ENCODE measurements at places on chromosomes 12 and 14.

- no peak for DNase-seq
Observed at GRCh38 chr12:131636266-131636665, 74.6 kb upstream of the SFSWAP start.

GRCh38 chr12:40153432-40153831, 47.6 kb upstream of the SLC2A13 start:
- DNase-seq = peak; percentile 79

- no peak for DNase-seq
Observed at GRCh38 chr14:32197919-32198318, 3.9 kb upstream of the RNU6-7 start.

DNA sequence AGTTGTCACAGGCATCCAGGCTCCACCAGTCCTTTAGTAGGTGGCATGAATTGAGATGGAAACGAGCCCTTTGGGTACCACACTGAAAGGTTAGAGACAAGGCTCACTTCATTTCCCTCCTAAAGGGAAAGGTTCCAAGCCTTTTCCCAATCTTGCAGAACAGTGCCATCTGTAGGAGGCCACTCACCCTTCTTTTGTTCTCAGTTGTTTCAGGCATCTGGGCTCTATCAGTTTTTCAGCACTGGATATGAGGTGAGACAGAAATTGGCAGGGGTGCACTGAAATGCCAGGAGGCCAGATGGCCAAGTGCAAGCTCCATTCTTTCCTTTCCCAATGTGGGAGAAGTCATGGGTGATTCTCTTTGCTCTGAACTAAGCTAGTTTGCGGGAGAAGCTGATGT, 15.2 kb downstream of the FBXO33 start:
- DNase-seq = no peak

- DNase-seq = no peak
Observed at GRCh38 chr12:127542931-127543330, 724.0 kb upstream of the TMEM132C start.

GRCh38 chr14:35551081-35551480, 17.1 kb downstream of the INSM2 start:
- no peak for DNase-seq

- DNase-seq = no peak
Observed at GRCh38 chr12:108551535-108551934, 9.4 kb downstream of the SART3 start.

GRCh38 chr14:79583738-79584408, 627.4 kb downstream of the DIO2 start:
- DNase-seq = no peak

DNA sequence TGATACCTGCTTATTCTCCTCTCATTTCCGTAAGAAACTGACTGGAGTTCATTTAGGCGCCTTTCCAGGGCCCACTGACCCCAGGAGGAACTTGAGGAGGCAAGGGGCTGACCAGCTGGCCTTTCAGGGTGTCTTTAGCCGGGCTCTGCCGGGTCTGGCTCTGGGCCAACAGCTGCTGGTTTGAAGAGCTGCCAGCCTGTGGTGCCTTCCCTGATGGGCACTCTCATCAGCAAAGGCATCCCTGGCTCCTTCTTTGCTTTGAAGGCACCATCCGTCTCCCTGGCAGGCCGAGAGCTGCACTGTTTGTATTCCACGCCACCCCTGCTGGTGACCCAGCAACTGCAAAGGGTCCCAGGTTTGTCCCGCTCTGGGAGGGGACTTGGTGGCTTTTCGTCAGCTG, 42.0 kb downstream of the IQSEC3 start:
- DNase-seq = no peak

DNA sequence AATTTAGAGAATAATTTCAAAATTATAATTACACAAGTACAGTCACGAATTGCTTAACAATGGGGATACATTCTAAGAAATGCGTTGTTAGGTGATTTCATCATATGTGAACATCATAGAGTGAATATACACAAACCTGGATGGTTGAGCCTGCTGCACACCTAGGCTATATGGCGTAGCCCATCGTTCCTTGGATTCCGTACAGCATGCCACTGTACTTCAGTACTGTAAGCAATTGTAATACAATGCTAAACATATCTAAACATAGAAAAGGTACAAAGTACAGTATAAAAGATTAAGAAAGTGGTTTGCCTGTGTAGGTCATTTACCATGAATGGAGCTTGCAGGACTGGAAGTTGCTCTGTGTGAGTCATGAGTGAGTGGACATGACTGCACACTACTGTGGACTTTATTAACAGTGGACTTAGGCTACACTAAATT, 286.2 kb downstream of the CACNA1C start:
- peak; percentile 74 for DNase-seq

GRCh38 chr12:101019667-101020066, 190.4 kb downstream of the SLC5A8 start:
- no peak for DNase-seq

GRCh38 chr12:97967831-97968230, 505.2 kb downstream of the RMST start:
- DNase-seq = no peak

DNA sequence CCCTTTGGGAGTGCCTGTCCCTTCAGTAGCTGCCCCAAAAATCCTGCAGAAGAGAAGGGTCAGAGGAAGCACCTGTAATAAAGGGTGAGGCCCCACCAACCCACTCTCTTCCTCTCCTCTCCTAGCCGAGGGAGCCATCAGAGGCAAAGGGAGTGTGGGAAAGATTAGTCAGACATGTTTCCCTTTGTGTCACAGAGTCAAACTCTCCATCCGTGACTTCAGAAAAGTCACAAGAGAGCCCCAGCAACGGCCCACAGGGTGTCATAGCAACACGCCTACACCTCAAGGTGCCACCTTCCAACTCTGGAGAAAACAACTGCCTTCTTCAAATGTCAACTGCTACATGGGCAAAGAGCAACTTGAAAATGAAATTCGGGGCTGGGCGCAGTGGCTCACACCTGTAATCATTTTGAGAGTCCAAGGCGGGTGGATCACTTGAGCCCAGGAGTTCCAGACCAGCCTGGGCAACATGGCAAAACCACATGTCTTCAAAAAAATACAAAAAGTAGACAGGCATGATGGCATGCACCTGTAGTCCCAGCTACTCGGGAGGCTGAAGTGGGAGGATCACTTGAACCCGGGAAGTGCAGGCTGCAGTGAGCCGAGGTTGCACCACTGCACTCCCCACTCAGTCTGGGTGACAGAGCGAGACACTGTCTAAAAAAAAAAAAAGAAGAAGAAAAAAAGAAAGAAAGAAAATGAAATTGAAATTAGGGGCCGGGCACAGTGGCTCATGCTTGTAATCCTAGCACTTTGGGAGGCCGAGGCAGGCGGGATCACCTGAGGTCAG, 17.7 kb upstream of the CD27 start:
- DNase-seq = no peak

DNA sequence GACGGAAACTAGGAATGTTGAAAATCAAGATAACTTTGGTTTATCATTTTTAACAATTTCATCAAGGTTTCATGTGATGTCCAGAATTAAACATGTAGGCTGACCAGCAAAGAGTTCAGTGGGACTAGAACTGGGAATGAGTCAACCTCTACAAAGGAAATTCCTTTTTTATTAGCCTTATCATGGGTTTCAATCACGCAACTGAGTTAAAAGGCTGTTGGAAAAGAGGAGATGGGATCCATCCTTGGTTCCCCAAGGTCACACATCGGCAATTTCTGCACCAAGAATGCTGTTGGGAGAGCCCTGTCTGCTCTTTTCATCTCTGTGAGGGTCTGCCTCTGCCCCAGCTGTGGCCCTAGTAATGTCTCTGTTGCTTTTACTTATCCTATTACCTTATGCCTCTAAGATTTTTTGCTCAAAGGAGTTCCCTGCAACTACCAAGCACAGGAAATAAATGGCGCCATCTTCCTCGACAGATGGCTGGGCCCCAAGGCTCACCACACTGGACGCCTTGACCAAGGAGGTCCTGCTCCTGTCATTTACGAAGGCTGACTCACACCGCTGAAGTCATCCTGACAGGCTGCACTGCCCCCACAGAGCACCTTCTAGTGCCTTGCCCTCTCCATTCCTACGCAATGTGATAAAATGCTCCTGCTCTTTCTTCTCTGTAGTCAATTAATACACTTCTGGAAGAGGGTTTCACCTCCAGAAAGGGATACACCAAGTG, 367.4 kb downstream of the GXYLT1 start:
- DNase-seq = no peak

- no peak for DNase-seq
Observed at GRCh38 chr12:116202940-116203339, 74.6 kb downstream of the MED13L start.

GRCh38 chr14:54438703-54439102, 2.5 kb downstream of the CNIH1 start:
- no peak for DNase-seq

GRCh38 chr14:37091651-37092050, 80.8 kb downstream of the SLC25A21 start:
- DNase-seq = no peak

GRCh38 chr12:76032043-76032981, 736 bp upstream of the PHLDA1 start:
- DNase-seq = no peak

GRCh38 chr14:99531251-99532096, 50.3 kb downstream of the CCNK start:
- DNase-seq = no peak

GRCh38 chr12:96912261-96912660, 5.2 kb downstream of the NEDD1 start:
- no peak for DNase-seq

GRCh38 chr14:37268788-37269187, 71.1 kb downstream of the MIPOL1 start:
- DNase-seq = no peak

- DNase-seq = no peak
Observed at GRCh38 chr14:72738161-72738611, 155.7 kb downstream of the DPF3 start.

DNA sequence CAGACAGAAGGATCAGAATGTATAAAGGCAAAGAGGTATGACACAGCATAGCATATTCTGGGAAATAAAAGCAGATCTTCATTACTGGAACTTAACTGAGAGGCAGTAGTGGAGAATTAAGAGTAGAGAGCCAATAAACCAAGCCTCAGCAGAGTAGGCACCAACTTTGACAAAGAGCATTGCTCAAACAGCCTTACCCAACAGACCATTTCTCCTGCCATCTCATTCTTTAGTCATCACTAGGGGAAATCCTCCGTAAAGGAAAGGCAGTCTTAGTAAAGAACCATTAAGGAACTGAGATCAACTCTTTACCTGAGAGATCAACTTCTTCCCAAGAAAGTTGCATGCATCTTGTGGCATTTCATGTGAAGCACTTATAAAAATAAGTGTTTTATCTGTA, 36.6 kb downstream of the SENP1 start:
- DNase-seq = peak; percentile 70

DNA sequence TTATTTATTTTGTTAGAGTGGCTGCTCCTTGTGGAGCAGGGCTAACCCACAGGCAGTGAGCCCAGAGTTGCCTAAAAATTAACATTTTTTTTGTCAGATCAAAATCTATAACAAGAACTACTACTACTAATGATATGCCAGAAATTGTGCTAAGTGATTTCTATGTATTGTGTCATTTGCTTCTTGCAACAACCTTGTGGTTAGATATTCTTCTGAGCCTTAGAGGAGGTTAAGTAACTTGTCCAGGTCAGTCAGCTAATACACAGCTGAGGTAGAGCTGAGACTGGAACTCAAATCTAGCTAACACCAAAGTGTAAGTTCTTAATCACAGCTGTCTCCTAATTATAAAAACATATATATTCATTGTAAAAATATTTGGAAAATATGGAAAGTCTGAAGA, 29.8 kb downstream of the CFL2 start:
- DNase-seq = no peak

DNA sequence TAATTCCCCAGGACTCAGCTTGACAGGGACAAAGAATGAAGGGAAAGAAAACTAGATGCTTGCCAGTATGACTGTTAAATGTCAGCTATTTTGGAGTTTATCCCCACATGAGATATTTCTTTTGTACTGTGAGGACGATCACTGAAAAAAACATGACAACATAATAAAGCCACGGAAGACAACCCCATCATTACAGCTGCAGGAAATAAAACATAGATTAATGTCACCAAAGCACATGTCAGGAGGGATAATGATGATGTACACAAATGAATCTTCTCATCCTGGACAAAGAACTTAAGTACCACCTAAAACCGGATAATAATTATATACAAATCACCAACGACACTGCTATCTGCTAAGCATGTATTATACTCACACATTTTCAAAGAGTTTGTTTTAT, 84.6 kb upstream of the GRIP1 start:
- DNase-seq = no peak

GRCh38 chr12:102024765-102025164, 37.0 kb downstream of the WASHC3 start:
- DNase-seq = no peak

DNA sequence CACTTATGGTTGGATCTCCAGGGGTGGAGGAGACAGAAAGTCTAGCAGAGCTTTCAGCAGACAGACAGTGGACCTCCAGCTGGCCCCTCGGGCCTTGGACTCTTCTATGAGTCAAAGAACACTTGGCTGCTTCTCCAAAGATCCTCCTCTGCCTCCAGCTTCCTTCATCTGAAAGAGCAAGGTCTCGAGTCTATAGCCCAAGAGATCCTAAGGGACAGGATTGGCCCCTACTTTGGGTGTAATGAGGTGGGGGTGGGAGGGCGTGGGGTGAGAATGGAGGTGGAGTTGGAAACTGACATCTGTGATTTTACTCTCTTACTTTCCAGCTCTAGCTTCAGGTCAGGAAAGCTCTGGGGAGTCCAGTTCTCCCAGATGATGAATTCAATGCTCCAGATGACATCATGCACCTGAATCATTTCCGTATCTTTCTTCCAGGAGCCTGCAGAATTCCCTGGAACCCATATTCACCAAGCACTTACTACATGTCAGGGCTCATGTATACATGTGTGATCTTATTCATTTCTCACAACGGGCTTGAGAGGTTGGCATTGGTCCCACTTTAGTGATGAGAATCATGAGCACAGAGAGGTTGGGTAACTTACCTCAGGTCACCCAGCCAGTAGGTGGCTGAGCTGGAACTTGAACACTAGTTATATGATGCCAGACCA, 10.2 kb upstream of the PGF start:
- DNase-seq = no peak

DNA sequence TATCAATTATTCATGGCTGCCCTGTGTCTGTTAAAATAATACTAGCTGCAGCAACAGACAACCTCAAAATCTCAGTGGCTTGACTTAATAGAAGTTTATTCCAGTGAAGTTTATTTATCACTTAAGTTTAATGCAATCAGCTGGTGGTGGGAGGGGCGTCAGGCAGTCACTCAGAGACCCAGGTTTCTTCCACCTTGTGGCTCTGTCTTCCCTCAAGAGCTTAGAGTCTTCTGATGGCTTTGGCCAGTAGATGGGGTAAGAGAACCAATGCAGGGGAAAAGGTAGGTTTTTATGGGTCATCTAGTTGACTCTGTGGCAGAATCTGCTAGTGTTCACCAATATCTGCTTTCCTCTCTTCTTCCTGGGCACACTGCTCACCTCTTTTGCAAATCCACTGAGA, 668.9 kb downstream of the AACS start:
- no peak for DNase-seq

DNA sequence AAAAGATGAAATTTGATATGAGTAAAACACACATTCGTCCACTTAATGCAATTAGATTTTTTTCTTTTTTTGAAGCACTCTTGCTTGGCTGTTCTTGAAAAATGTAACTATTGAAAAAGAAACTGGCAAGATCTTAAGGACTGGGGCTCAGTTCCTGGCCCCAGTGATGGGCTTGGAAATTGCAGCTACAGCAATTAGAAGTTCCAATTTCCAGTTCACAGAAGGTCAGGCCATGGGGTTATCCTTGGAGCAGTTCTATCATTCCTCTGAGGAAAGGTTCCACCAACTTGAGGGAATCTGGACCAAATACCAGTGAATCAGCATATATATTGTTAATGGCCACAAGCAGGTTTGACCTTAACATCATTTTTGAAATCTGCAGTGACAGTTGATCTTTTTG, 18.9 kb downstream of the IGF1 start:
- no peak for DNase-seq

- DNase-seq = peak; percentile 39
Observed at GRCh38 chr12:110600254-110600653, 13.7 kb upstream of the TCTN1 start.

Measured in SJSA1 (cell line).